Activated CD4-positive, alpha-beta T cell treated with anti-CD3 and anti-CD28 coated beads for 4 hours (primary cell): ENCODE measurements at places on chromosomes 2 and 18.

DNA sequence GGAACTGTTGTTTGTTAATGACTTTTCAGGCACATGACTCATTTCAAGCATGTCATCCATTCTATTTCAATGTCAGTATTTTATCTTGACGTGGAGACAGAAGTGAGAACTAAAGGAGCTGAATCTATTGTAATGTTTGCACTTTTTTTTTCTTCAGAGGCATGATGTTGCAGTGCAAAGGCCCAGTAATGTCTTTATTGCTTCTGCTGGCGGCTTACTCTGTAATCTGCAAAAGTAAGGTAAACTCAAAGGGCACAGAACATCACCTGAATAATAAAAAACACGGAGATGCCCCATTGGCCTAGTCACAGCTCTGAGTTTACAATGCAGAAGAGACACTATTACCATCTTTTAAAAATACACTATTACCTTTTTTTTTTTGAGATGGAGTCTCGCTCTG is 2.4 kb upstream of the CNNM3 start:
- no peak for DNase-seq

- DNase-seq = no peak
Measured at GRCh38 chr18:46630160-46630559, 26.9 kb downstream of the LOXHD1 start.

DNA sequence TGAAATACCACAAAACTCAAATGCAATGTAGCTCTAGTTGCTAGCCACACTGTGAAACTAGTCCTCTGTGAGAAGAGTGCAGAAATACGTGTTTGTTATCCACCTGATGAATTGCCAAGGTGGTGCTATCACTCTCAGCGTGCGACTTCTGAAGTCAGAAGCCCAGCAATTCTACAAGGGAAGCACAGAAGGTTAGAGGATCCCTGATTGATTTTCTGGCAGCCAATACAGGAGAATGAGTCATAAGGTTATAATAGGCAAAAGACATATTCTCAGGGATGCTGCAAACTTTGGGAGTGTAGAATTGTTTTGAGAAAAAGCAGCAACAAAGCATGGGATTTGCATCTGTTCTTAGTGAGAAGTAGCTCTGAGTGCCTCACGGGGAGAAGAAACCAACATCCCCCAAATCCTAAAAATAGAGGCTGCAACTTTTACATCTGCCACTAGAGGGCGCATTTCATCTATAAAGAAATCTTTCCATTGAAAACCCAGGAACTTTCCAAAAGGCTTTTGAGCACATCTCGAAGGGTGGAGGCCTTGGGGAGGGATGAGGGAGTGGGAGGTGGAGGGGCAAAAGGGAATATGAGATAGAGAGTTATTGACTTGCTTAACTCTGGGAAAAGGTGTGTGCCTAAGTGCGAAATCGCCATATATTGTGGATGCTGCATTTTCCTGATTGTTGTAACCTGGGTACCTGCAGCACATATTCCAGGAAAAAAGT is 78.0 kb downstream of the TMEM182 start:
- DNase-seq = peak; percentile 8

DNA sequence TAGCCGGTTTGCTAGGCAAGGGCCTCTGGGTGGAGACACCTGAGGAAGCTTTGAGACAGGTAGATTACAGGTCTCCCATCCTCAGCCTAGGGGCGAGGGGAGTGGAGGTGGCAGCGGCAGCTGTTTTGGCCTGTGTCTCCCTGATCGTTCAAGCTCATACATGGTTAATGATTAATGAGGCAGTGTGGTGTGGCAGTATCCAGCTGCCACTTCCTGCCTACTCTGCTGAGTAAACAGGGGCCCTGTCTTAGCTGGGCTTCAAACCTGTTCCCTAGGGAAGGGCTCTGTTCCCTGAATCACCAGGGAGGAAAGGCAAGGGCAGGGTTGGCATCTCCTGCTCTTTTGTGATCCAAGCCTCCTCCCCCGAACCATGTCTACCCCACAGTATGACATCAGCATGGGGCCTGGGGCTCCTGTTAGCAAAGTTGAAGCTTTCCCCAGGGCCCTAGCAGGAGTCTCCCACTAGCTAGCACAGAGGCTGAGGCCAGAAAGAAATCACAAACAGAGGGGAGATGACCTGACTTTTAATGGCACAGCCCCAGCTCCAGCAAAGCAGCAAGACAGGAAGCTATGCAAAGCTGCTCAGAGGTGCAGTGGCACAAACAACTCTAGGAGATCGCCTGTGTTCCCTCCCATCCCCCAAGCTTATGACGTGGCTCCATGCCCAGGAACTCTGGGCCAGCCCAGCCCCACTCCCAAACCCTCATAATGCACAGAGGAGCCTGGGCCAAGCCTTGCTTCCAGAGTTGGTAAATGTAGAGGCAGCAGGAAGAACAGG is 3.7 kb upstream of the TUBA4B start:
- peak; percentile 40 for DNase-seq

GRCh38 chr2:213627835-213628460 is 343.7 kb downstream of the SPAG16 start:
- DNase-seq = no peak

DNA sequence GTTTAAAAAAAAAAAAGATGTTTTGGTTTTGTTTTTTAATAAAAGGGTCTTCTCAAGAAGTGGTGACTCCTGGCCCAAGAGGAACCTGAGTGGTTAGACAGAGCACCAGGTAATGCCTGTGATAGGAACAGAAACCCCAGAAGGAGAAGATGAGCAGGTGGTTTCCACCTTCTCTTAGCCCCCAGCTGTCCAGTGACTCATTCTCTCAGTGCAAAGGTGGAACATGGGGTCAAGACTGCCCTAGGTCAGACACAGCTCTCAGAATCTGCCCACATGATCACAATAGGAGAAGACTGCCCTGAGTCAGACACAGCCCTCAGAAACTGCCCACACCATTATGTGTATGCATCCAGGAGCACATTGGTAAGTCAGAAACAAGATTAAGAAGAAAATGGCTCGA is 61.8 kb downstream of the TBC1D8 start:
- DNase-seq = no peak

DNA sequence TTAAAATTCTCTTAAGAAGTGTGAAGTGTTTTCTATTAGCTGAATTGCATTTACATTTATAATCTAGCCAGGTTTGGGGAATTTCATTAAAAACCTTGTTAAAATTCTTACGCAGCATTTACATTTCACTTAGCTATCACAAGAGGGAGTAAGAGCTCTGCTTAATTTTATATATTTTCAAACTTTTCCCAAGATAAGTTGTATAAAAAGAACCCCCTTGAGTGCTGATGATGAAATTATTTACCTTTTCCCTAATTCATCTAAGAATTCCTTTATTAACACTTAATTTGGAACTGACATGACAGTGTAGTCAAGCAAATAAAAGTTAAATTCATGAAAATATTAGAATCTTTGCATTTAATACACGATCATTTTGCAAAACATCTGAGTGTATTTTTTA is 54.2 kb upstream of the ZSWIM2 start:
- DNase-seq = no peak

- peak; percentile 10 for DNase-seq
Measured at GRCh38 chr18:23689031-23689615, at the start of gene LAMA3. Gene LAMA3 (plus strand): TSS chr18:23689453. CDS start chr18:23689684, 231 bp downstream.

DNA sequence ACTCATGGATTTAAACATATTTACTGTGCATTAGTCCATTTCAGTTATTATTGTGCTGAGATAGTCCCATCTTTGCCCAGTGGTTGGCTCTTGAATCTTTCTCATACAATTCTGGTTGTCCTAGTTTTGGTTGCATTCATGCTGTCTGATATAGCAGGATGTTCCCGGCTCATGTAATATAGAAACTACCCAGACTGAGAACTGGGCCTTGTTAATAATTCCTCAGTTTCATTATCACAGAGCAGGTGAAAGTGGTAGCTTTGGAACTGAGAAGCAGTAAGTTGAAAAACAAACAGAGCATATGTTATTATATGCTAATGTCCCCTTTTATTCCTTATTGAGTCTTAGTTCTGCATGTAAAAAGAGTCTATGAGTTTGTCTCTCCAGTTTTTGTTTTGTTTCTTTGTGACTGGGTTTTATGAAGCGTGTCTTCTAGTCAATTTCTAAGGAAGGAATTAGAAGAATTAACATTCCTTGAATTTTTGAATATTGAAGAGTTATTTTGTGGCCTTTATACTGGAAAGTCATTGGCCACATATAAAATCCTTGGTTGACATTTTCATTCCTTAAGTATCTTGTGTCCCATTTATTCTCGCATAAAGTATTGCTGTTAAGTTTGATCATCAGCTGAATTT is 43.3 kb downstream of the EIF5B start:
- no peak for DNase-seq

- DNase-seq = no peak
Measured at GRCh38 chr2:237451643-237452469, 35.2 kb upstream of the MLPH start.

GRCh38 chr2:64405581-64406406 is 48.2 kb upstream of the LGALSL start:
- no peak for DNase-seq

GRCh38 chr2:137383391-137383790 is 580.9 kb upstream of the HNMT start:
- no peak for DNase-seq

GRCh38 chr2:200749631-200750322 is 61.9 kb upstream of the BZW1 start:
- no peak for DNase-seq

- no peak for DNase-seq
Measured at GRCh38 chr2:206670531-206671319, 28.4 kb downstream of the FAM237A start.

DNA sequence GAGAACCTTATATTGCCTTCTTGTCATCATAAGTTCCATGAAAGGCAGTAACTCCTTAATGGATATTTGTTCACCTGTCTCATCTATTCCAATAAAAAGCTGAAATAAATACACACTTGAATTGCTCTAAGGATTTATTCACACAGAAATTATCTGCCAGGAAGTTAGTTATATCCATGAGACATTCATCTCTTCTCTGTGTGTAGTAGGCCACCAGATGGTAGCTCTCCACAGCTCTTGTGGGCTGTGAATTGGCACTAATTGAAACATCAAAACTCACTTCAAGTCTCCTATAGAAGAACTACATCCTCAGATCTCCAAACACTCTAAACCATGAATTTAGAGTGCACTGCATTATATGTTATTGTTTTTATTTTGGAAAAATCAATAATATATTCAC is 189.6 kb downstream of the DSC3 start:
- no peak for DNase-seq

GRCh38 chr18:26617151-26617554 is 68.8 kb upstream of the KCTD1 start:
- DNase-seq = no peak

DNA sequence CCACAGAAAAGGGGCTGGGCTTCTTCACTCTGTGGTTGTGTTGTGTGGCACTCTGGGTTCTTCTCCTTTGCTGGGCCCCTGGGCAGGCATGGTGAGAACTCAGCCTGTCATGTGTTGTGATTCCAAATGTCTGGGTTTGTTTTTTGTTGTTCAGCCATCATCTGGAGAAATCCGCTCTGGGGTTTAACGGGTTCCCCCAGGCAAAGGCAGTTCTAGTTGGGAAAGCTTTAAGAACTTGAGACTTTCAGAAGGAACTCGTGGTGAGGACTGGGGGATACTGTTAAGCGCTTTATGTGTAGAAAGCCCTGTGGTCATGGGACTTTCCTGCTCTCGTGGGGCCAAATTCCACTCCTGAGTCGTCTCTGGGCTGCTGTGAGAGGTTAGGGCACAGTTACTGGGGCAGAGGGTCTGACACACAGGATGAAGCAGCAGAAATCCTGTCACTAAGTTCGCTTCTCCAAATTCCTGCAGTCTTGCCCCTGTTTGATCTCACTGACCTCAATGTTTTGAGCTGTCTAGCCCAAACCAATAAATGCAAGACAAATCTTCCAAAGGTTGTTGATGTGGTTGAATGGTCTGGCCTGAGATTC is 87.7 kb downstream of the RAPGEF4 start:
- DNase-seq = no peak

DNA sequence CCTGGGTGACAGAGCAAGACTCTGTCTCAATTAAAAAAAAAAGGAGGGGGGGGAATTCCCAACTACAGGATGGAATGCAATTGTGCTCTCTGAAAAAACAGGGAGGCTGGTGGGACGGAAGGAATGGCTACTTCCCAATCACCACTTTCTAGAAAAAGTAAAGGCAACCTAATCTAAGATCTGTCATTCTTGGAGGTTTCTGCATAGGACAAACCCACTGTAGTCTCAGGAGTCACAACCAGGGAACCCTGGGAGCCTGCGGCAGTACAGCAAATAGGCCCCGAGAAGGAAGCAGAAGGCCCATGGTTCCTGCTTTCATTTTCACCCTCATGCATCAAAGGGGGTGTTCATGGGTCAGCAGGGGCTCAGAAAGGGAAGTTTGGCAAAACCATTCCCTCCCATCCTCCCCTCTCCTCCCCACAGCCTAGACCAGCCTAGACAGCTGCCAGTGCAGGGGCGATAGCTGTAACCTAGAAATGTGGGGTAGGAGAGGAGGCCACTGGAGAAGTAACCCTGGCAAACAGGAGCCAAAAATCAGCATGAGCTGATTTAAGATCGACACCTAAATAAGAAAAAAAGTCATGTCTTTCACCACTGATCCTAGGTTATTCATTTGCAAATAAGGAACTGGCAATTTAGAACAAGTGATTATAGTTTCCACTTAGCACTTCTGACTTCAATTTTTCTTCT is 48.0 kb downstream of the TRABD2A start:
- DNase-seq = no peak

DNA sequence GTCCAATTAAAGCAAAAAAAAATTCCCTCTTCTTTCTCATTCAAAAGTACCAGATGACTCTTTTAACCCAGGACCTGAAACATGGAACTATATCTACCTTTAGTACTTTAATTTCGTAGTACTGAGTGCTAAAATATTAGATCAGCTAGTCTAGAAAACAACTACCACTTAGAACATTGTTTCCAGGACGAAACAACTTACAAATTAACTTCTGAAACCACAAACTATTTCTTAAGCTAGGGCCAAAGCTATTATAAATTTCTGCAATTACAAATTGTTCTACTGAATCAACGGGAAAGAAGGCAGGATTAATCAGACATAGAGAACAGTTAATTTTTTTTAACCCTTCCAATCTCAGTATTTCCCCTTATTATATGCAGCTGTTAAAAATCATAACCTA is 39.9 kb downstream of the DARS1 start:
- no peak for DNase-seq

- no peak for DNase-seq
Measured at GRCh38 chr2:156455361-156455975, 19.3 kb downstream of the GPD2 start.

GRCh38 chr2:142130111-142131009 is 456 bp downstream of the LRP1B start:
- no peak for DNase-seq

DNA sequence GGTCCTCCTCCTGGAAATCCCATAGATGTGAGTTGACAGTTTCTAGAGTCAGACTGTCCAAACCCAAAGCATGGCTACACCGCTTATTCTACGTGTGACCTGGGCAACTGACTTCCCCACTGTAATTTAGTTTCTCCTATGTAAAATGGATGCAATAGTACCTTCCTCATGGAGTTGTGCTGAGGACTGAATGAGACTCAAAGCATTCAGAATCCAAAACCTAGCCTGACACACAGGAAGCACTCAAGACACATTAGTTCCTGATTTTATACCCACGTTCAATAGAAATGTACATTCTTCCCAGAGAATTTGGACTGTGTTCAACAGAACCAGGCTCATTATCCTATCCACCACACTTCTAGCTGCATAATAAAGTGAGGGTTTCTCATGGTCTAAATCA is 88.8 kb downstream of the STK39 start:
- no peak for DNase-seq
